ENCODE measurements at places on chromosomes 11 and 22. TPM values are rescaled to one million over a fixed set of nuclear protein-coding genes. Genes with fewer than 3 reads are reported as not detected.
A peak's percentile ranks its signal among the peaks of the same experiment; 100 is the strongest.

DNA sequence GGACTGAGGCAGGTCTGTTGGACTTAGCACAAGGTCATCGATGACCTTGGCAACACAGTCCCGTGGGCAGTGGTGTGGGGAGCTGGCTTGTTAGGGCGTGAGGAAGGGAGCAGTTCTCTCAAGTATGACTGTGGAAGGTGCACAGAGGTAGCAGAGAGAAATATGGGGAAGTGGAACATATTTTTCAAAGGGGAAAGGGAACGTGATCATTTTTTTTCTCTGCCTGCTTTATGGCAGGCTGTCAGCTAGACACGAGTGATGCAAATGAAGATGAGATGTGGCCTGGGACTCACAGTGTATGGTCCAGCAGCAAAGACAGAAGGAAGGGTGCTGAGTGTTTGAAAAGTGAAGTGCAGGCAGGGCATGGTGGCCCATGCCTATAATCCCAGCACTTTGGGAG lies 30.6 kb downstream of the ADAMTS8 start:
- no peak for DNase-seq

OR51B4 gene
- not detected for total RNA-seq

SEPTIN3 gene
- 0.63 TPM for total RNA-seq

GRCh38 chr22:43147821-43148220 lies 3.5 kb upstream of the TSPO start:
- DNase-seq, result peak; percentile 68

AIFM3 gene
- 3.8 TPM for total RNA-seq

DNA sequence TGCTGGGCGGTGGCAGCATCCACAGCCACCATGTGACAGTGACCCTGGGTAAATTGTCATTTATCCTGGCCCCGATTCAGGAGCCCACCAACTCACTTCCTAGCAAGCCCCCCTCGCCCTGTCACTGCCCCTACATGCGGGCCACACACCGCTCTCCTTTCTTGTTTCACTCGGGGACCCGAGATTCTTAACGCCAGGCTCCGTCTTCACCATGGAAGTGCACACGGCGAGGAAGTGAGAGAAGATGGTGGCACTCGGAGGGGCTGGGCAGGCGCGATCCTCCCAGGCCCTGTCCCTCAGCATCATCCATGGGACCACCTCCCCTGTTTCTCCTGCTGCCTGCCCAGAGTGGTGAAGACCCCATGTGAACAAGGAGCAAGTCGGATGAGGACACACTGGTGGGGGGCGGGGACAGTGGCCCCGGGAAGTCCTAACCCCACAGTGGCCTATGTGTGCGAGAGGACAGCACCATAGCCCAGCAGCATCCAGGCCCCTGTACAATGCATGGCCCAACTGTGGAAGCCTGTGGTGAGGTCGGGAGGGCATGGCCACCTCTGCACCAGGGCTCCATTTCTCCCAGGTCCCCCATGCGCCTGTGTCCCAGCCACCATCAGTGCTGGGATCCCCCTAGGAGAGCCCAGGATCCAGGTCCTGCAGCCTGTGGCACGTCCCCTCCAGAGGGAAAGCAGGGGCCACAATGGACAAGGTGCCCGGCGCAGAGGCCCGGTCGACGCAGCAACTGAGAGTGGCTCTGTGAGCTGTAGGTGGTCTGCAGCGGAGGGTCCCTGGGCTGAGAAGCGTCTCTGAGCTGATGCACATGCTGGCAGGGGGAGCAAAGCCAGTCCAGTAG lies 262.8 kb downstream of the BRD1 start:
- DNase-seq, result no peak

DNA sequence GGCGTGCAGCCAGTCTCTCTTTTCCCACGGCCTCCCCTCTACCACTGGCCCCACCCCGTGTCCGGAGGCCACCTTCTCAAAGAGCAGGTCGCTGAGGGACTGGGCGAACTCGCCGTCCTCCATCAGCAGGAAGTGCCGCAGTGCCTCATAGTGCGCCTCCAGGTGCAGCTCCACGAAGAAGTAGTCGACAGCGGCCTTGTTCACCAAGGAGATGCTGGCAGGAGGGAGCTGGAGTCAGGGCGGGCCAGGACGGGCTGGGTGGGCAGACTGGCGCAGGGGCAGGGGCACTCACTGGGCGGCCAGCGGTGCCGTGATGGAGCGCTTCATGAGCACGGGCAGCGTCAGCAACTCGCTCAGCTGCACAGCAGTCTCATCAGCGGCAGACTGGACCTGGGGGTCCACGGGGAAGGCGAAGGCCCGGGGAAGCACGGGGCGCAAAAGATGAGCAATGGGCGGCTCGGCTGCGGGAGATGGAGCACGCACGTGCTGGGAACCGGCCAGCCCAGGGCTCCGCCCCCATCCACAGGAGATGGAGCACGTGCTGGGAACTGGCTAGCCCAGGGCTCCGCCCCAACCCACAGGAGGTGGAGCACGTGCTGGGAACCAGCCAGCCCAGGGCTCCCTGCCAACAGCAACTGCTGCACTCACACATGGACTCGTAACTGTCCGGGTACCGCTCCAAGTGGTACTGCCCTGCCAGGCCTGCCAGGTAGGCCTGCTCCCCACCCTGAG lies 18.4 kb downstream of the SELENOO start:
- no peak for DNase-seq

DNA sequence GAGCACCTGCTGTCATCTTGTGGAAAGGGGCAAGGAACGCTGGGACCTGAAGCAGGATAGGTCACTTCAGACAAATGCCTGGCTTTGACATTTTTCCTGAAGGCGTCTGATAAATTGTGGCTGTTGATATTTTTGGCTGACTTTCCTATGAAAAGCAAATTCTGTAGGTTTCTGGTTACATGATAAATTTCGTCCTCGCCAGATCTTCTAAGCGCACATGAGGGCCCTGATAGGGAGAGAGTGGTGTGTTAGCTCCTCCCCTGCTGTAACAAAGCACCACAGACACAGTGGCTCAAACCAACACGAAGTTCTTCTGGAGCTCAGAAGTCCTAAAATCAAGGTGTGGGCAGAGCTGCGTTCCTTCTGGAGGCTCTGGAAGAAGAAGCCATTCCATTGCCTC lies 19.6 kb downstream of the APOL4 start:
- DNase-seq, result no peak

CSNK2A3 gene
- 3.9 TPM for total RNA-seq

GRAP2 gene
- 2.0 TPM for total RNA-seq

DNA sequence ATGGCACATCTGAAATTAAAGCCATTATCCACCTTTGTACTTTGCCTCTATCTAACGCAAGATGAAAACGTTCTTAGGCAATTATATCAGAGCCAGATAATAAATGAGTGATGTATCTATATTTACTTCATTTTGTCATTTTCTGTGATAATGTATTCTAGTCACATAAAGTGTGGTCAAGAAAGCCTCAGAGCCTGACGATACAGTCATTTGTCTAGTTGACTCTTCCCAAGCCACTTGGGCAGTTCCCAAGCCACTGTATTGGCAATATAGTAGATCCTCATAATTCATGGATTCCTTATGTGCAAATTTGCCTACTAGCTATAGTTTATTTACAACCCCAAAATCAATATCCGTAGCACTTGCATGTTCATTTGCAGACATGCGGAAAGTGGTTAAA lies 7.8 kb downstream of the HOATZ start:
- no peak for DNase-seq

DNA sequence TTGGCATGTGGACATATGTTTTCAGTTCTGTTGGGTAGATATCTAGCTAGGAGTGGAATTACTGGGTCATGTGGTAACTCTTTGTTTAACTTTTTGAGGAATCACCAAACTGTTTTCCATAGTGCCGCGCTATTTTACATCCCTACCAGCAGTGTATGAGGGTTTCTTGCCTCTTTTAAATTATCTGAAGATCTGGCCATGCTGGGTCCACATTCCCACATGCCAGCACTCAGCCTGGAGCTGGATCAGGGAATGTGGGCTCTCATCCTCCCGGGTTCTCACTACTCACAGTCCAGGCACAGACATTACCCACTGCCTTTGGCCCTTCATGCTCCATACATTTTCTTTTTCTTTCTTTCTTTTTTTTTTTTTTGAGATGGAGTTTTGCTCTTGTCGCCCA lies 44.6 kb downstream of the RBX1 start:
- no peak for DNase-seq

DNA sequence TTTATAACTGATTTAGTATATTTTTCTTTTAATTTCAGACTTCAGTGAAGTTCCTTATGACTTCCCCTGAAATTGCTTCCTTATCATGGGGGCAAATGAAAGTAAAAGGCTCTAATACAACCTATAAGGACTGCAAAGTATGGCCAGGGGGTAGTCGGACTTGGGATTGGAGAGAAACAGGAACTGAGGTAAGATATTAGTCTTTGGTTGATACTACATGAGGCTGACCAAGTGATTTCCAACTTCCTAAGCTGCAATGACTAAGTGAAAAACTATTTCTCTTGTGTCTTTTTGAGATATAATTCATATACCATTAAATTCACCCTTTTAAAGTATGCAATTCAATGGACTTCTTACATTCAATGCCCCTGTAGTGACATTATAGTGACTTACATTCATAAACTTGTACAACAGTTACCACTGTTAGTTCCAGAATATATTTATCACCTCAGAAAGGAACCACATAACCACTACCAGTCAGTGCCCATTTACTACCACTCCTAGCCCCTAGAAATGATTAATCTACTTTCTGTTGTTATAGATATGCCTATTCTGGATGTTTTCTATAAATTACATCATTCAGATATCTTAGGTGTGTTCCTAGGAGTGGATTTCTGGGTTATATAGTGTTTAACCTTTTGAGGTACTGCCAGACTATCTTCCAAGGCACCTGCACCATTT lies 21.6 kb downstream of the AAMDC start:
- DNase-seq, result no peak

- DNase-seq, result no peak
Observed at GRCh38 chr11:85845124-85845631, 10.0 kb upstream of the CCDC83 start.

- no peak for DNase-seq
Observed at GRCh38 chr11:110960167-110960566, 247.9 kb upstream of the ARHGAP20 start.

GRCh38 chr11:19805376-19805775 lies 92.7 kb downstream of the NAV2 start:
- DNase-seq, result no peak

LDHAL6A gene
- not detected for total RNA-seq

CEP126 gene
- 9.8 TPM for total RNA-seq

- DNase-seq, result no peak
Observed at GRCh38 chr22:27998511-27999410, 79.7 kb upstream of the PITPNB start.
